ENCODE measurements at places on chromosomes 7 and 10.
A peak's percentile ranks its signal among the peaks of the same experiment; 100 is the strongest.

- no peak for DNase-seq
Measured at GRCh38 chr7:94288096-94288495, 106.6 kb upstream of the COL1A2 start.

DNA sequence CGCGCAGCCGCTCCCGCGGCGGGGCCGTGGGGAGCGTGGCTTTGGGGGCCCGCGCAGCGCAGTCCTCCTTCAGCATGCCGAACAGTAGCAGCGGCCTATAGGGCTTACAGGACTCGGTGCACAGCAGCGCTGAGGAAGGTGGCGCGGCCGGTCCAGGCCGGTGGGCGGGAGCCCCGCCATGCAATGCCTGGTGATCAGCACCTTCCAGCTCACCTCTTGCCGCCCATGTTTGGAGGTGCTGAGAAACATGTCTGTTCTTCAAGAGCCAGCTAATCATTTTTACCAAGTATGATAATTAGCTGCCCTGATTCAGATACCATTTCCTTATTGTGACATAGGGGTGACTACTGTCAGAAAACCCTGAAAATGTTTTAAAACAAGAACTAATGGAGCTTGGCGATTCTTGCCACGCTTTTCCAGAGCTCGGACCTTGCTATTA is 33.5 kb upstream of the SFTPD start:
- no peak for DNase-seq

DNA sequence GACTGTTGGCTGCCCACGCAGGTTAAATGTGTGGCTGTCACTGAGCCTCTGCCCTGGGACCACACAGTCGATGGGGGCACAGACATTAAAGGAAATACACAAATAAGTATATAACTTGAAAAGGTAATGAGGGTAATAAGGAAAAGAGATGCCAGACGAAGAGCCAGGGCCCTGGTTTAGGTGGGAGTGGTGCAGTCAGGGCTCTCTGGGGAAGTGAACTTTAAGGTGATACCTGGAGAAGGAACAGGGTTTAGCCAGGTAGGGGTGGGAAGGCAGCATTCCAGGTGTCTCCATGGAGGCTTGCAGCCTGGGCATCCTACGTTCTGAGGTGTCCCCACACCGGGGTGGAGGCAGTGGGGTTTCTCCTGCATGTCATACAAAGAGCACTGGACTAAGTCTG is 50.4 kb downstream of the UNC5B start:
- no peak for DNase-seq

DNA sequence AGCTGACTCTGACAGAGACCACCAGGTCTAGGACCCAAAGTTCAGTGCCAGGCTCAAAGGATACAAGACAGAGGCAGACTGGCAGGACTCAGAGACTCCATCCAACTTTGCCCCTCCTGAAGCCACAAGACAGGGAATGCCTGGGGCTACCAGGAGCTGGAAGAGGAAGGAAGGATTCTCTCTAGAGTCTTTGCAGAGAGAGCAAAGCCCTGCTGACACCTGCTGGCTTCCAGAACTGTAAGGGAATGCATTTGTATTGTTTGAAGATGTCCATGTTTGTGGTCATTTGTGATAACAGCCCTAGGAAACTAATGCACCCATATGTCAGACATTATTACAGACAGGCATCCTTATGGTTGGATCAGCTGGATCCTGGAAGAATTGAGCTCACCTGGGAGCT is 132.3 kb upstream of the C7orf33 start:
- no peak for DNase-seq

GRCh38 chr7:148276314-148277041 is 314.1 kb upstream of the C7orf33 start:
- no peak for DNase-seq

DNA sequence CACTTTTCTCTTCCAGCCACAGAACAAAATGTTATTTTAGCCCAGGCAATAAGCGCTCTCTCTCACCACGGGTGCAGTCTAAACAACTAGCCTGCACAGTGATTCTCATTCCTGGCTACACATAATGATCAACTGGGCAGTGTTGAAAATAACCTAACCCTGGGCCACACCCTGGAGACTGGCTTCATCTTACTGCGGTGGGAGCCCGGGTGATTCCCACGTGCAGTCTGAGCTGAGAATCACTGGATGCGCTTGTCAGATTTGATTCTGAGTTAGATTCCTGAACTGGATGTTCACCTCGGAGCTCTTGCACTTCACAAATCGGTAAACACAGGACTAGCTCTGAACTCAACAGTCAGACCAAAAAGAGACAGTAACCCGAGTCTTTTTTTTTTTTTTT is 14.9 kb downstream of the ZC3HAV1 start:
- no peak for DNase-seq

DNA sequence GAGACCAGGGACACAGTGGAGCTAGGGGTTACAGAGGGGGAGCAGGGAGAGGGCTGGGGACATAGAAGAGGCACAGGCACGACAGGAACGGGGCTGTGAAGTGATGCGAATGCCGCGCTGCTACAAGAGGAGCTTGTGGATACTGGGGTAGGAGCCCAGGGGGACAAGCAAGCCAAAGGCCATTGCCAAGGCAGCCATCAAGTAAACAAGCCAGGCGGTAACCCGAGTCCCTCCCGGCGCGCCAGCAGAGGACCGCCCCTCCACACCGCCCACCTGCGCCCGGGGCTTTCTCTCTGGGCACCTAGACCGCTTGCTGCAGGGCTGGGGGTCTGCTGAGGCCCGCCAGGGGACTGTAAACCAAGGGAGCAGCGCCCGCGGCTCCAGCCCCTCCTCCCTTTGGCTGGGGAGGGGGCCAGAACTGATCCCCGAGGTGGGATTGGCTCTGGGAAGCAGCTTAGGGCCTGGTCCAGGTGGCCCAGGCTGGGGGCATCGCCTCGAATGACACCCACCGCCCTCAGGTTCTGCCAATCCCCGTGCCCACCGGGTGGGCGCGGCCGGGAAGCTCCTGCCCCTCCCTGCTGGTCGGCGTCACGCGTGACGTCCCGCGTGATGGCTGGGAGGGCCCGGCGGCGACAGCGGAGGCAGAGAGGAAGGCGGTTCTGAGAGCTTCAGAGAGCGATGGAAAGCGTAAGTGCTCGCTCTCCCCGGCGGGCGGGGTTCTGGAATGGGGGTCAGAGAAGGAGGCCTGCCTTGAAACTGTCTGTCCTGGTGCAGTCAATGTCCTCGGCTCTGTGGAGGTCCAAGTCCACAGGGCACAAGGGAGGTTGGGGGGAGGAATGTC is 982 bp downstream of the SFXN3 start:
- peak; percentile 70 for DNase-seq

DNA sequence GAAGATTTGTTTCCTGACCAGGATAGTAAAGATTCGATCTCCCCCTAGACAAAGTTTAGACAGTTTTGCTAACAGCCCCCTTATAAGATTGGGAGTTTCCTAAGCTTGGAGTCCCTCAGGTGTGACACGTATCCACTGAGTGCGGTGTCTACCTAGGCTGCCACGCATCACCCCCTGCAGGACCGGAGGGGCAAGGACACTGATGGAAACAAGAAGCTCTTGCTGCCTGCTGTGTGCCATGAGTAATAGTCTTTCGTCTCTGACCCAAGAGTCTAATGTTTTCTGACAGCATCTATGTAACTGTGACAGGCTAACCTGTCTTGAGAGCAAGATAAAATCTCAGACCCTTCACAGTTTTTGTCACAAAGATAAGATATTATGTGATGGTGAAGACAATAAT is 173.5 kb downstream of the SEMA3E start:
- DNase-seq: no peak

DNA sequence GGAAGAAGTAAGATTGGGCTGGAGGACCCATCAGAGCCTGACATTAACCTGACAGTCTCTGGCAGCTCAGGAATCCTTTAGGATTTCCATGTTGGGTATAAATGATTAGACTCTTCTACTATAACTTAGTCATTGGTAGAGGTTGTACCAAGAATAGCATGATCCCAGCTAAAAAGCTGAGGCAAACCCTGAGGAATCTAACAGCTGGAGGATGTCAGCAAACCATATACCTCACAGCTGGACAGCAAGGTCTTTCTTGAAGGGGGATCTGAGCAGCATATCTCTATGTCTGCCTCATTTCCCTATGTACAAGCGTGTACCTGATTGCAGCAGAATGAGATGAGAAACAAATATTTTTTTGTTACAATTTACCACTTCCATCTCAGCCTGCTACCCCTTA is 103.2 kb downstream of the NPSR1 start:
- no peak for DNase-seq

All from stimulated activated CD4-positive, alpha-beta T cell treated with anti-CD3 and anti-CD28 coated beads, Interleukin-2, amount 100 ng/mL, for 4 hours (primary cell).